Adrenal gland (tissue), 19 donors: ENCODE measurements at places on chromosomes 16 and 17.

DNA sequence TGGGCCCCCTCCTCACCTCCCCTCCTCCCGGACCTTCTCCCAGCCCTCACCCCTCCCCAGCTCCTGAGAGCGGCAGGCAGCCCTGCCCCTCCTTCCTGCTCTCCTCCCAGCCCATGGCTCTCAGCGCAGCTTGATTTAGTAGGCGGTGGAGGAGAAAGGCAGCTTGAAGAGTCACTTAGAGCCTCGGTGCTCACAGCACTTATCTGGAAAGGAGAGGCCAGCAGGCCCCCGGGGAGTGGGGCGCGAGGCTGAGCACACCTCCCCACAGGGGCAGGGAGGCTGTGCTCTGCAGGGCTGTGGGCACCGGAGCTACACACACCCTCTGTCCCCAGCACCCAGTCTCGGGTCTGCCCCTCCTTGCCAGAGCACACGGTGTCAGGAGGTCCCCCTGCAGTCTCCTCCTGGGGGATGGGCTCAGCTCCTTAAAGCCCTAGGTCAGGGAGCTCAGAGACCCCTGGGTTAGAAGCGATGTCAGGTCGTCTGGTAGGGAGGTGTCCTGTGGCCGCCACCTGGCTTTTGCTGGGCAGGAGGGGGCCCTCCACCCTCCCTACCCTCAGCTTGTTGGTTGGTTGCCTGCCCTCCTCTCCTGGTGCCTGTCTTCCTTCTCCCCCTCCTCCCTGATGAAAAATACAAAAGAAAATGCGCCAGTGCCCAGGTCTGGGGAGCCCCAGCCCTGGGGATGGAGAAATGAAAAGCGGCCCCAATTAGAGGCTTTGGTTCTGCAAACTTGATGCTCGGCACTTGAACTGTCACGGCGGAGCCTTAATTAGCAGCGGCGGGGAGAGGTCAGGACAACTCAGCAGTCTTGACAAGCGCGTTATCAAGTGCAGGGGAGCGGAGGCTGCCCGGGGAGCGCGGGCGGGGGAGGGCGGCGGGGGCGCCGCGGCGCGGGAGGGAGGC is 151.1 kb upstream of the GSE1 start:
- peak; percentile 34 for DNase-seq

DNA sequence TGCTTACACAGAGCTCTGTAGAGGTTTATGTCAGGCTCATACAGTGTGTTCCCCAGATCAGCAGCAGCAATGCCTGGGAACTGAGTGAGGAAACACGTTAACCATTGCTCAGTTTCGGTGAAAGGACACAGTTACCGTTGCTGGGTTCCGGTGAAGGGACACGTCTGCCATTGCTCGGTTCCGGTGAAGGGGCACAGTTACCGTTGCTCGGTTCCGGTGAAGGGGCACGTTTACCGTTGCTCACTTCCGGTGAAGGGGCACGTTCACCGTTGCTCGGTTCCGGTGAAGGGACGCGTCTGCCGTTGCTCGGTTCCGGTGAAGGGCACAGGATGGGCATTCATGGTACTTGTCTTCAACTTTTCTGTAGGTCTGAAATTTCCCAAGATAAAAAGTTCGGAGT is 81.7 kb downstream of the MRM3 start:
- no peak for DNase-seq

DNA sequence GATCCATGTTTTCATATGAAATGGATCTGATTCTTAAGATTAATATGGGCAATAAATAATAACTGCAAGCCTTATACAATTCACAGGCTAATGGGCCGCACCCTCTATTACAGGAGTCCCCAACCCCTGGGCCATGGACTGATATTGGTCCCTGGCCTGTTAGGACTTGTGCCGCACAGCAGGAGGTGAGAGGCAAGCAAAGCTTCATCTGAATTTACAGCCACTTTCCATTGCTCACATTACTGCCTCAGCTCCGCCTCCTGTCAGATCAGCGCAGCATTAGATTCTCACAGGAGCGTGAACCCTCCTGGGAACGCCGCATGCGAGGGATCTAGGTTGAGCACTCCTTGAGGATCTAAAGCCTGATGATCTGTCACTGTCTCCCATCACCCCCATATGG is 26.8 kb downstream of the METTL16 start:
- DNase-seq, result no peak

DNA sequence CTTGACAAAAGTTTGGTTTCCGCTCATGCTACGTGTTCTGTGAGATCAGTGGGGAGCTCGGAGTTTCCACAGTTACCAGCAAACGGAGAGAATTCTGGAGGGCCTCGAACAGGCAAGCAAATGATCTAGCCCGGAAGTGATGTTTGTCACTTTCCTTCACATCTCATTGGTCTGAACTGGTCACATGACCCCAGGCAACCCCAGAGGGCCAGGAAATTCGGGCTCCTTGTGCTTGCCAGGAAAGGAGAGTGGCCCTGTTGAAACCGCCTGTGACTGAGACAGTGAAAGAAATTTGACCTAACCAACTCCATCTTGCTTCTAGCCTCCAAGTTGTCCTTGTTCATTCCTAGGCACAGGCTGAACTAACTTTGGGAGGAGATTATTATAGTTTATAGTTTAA is 23.0 kb downstream of the SPPL2C start:
- no peak for DNase-seq

DNA sequence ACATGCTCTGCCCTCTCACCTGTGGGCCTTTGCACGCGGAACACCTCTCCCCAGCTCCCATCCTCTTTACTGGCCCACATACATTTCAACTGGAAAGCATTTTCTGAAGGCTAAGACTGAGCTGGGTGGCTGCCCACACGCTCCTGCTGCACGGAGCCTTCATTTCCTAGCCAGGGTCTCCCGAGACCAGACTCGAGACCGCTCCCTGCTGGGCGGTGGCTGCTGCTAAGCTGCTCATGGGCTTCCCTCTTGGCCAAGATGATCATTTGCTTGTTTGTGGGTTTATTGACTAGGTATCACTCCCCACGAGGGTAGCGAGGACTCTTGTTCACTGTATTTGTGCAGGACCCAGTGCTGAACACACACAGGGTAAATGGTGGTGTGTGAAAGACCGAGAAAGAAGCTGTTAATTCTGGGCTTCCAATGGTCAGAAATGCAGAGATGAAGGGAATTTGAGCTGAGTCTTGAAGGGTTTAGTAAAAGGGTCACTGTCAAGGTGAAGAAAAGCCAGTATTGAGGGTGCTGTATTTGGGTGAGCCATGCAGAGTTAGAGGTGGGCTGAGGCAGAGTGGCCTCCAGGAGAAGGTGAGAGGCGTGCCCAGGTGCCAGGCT is 907 bp downstream of the TRAPPC2L start:
- DNase-seq, result peak; percentile 91

DNA sequence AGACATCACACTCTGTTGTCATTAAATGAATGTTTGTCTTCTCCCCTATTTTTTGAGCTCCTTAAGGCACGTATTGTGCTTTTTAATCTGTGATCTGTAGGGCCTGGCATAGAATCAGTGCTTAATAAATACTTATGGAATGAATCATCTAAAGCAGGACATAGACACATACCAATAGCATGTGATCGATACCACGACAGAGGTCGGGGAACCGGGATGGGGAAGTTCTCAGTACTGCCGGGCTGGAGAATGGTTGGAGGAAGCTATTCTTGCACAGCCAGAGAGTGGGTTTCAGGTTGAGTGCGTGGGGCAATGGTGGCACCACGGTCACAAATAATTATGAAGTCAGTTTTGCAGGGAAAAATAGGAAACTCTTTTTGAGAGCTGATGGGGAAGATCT is 26.8 kb downstream of the NLRP1 start:
- DNase-seq, result no peak

DNA sequence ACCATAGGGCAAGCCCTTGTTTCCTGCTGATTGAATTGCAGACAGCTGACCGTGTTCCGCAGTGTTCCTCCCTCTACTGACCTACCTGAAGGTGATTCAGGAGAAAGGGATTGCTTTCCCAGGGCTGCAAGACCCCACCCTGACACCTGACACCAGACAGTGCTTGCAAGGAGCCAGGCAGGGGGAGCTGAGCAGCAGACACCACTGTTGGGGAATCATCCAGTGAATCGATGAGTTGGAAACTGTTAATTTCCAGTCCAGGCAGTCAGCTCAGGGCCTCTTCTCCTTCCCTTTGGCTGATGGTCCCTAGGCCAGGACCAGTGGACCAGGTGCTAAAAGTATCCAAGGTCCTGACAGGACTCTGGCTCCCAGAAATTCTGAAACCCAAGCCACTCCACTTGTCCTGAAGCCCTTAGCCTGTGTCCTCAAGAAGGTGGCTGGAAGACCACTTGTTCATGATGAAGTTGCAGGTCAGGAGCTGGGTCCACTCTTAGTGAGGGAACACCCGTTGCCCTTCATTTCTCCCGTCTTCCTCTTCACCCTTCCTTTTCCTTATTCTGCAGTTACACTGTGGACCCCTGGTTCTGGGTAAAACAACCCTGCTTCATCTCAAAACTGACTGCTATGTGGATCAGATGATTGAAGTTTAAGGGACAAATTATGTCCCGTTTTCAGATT is 9.5 kb upstream of the UNK start:
- no peak for DNase-seq

DNA sequence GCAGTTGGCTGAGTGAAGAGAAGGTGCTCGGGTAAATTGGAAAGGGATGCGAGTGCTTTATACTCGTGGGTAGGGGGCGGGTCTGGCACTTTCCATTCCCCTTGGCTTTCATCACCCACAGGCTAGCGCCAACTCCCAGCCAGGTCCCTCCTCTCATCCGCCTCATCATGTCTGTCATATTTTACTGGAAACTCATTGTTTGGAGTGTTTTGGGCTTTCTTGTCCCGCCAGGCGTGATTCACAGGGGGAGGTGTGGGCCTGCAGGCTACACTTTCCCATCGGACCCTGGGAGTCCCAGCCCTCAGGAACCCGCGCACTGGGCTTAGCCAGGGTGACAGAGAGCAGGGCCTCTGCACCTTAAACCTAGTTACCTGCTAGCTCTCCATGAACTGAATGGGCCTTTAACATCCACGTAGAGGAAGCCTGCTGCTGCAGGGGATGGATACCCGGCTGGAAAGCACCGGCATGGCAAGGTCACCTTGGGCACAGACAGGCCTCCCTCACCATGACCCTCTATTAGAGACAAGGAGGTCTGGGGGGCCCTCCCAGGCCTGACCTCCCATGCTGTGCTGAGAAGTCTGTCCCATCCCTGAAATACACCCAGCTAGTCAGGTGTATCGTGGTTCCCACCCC is at the start of gene KRT14:
TSS of gene KRT14 (minus strand) at position 33 of the 633 bp plus-strand sequence. CDS start 61 bp downstream, outside the sequence.
- DNase-seq, result no peak

DNA sequence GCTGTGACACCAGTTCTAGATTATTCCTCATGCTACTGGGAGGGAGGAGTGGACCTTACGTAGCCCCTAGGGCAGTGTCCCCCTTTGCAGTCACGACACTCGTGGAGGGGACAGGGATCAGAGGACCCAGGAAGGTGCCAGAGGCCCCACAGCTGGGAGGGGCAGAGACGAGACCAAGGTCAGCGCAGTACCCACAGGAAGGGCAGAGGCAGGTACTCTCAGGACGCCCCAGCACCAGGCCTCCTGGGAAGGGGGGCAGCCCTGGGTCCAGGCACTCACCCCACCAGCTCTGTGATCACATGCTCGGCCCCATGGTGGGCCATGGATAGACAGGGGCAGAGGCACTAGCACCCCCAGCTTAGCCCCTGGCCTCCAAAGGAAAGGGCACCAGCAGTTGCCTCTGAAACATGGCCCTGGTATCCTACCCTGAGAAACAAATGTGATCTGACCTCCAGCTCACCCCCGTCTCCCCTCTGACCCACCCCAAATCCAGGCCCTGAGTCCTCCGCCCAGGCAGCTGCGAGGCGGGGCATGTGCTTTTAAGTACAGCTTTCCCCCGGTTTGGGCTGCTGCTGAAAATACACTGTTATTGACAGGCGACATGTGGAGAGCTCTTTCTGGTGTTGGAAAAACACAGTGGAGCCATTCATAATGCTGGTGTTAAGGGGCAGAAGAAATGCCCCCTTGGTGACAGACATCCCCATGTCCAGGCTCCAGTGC is 361.9 kb downstream of the C16orf95 start:
- no peak for DNase-seq

GRCh38 chr16:19753815-19754643 is 36.0 kb downstream of the IQCK start:
- DNase-seq, result no peak

GRCh38 chr17:55962951-55963401 is 190.3 kb upstream of the ANKFN1 start:
- no peak for DNase-seq

- no peak for DNase-seq
These were observed 6.8 kb upstream of the ITGAD start for GRCh38 chr16:31386157-31386984.

DNA sequence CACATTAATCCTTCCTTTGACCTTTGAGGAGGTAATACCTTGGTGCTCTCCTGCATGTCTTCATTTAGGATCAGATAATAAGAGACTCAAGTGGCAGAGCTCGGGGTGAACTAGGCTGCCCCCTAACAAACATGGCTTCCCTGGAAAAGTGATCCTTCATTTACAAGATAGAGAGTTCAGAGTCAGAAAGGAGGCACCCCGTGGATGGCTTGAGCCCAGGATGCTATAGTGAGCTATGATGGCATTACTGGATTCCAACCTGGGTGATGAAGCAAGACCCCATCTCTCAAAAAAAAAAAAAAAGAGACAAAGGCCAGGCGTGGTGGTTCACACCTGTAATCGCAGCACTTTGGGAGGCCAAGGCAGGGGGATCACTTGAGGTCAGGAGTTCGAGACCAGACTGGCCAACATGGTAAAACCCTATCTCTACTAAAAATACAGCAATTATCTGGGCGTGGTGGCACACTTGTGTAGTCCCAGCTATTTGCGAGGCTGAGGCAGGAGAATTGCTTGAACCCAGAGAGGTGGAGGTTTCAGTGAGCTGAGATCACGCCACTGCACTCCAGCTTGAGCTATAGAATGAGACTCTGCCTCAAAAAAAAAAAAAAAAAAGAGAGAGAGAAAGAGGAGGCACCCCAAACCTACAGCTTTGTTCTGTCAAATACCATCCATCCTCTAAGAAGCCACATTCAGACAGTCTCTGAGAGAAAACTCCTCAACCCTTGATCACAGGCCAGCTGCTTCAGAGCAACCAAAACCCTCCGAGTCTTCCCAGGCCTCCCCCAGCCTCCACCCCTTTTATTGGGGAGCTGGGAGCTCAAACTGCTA is 7.4 kb downstream of the FAM117A start:
- DNase-seq, result no peak

GRCh38 chr17:15323131-15323530 is 18.3 kb downstream of the TEKT3 start:
- DNase-seq, result no peak

DNA sequence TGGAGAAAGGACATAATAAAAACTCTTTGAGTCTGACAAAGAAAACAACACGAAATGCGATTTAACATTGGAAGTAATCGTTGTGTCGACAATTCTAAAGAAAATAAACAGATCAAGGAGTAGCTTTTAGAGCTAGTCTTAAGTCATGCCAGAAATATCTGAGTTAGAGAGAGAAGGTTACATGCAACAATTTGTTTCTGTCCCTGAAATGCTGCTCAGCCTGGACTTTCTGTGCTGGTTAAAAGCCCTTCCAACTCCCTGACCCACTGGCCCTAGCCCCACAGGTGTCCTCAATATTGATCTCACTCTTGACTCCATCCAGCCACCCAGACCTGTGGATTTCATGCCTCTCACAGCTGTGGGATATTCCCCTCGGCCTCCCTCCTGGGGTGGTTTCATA is 33.2 kb upstream of the TEX2 start:
- DNase-seq, result no peak

GRCh38 chr17:42363767-42364585 is 24.3 kb downstream of the STAT3 start:
- no peak for DNase-seq
